ENCODE measurements at places on chromosomes 5 and 9.

GRCh38 chr5:137315534-137316345 lies 183.4 kb downstream of the SPOCK1 start:
- DNase-seq = no peak

- no peak for DNase-seq
Observed at GRCh38 chr9:133875131-133875530, 117.0 kb downstream of the VAV2 start.

- DNase-seq = no peak
Observed at GRCh38 chr9:100441911-100442361, 15.0 kb downstream of the MSANTD3 start.

DNA sequence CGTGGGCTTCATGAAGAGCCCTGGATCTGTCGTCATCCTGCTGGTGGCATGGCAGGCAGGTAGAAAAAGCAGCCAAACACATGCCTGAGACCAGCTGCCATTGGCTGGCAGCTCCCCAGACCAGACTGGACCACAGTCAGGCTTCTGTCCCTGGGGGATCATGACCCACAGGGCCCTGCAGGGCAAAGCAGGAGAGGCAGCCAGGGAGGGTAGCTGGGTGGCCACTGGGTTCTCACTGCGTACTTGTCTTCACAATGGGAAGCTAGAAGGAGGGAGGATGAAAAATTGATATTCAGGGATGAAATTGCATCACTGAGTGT lies 67.8 kb upstream of the GARNL3 start:
- no peak for DNase-seq

GRCh38 chr5:101977729-101978345 lies 318.2 kb downstream of the SLCO4C1 start:
- peak; percentile 53 for DNase-seq

DNA sequence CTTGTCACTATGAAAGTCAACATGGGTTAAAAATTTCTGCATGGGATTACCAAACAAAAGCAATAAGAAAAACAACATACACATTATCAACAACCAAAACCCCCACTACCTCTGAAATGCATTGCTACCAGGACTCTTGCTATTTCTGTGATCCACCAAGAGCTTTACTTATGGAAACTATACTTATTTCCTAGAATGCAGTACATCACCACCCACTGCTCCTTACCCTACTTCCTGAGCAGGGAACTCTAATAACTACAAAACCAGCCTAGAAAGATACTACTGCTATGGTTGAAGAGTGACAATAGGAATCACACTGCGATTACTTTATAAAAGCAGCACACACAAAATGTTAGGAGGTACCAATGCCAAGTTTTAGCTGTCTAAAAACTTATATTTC lies 22.2 kb downstream of the LURAP1L start:
- no peak for DNase-seq
